Cortex of kidney (tissue), 1 donor: ENCODE measurements at places on chromosomes 7 and 10.

DNA sequence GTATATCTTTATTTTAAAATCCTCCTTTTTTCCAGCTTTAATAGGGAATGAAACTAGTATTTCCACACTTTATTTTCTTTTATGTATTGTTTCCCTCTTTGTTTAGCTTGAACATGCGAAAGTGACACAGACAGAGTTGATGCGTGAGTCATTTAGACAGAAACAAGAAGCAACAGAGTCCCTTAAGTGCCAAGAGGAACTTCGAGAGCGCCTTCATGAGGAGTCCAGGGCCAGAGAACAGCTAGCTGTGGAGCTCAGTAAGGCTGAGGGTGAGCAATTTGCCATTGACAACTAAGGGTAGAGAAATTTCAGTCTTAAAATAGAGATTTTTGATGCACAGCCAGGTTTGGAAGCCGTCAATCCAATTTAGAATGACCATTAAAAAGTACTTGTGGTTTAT is 73.1 kb downstream of the CYP51A1 start:
- DNase-seq = no peak

DNA sequence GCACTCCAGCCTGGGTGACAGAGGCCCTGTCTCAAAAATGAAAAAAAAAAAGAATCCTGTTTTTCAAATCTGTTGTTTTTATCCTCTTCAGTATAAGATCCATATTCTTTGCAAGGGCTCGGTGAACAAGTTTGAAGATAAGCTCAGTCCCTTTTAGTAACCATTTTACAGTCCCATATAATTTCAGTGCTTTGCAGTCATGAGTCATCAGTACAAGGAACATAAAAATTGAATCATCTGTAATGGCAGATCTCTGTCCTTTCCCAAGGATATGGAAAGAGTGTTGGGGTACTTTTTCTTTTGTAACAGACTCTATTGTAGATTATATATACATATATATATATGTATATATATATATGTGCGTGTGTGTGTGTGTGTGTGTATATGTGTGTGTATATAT is 52.2 kb upstream of the ZPBP start:
- no peak for DNase-seq

GRCh38 chr7:1632916-1633785 is 36.9 kb upstream of the ELFN1 start:
- no peak for DNase-seq

- no peak for DNase-seq
These were observed 67.3 kb downstream of the AFAP1L2 start for GRCh38 chr10:114336823-114337509.
